ENCODE measurements at places on chromosomes 2 and 18.
A peak's percentile ranks its signal among the peaks of the same experiment; 100 is the strongest.

GRCh38 chr18:73975266-73975665 is 172.4 kb downstream of the FBXO15 start:
- no peak for DNase-seq

- no peak for DNase-seq
Observed at GRCh38 chr2:186533717-186534116, 47.7 kb downstream of the ZC3H15 start.

DNA sequence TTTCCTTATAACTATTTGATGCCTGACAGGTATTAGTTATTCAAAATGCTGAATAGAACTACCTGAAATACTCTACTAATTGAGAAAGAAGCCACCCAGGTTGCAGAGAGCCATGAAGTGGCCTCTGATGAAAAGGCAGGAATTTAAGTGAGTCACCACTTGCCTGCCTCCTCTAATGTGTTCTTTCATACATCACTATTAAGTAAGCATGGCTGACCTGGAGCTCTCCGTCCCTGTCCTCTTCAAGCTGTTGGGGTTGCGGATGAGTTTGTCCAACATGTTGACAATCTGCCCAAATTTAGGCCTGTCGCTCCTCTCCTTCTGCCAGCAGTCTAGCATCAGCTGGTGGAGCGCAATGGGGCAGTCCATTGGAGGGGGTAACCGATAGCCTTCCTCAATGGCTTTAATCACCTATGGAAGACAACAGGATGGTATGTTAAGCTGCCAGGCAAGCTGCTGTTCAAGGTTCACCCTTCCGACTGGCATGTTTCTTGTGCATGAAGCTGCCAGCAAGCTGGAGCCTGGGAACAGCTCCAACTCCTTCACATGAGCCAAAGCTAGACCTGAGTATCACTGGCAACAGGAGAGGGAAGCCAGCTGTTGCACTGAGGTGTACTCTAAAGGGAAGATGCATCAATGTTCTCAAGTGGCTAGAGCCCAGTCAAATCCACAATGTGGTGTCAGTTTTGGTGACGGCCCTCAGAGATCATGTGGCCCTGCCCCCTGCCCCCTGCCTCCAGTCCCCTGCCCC is 142.2 kb downstream of the EPHA4 start:
- DNase-seq: no peak

DNA sequence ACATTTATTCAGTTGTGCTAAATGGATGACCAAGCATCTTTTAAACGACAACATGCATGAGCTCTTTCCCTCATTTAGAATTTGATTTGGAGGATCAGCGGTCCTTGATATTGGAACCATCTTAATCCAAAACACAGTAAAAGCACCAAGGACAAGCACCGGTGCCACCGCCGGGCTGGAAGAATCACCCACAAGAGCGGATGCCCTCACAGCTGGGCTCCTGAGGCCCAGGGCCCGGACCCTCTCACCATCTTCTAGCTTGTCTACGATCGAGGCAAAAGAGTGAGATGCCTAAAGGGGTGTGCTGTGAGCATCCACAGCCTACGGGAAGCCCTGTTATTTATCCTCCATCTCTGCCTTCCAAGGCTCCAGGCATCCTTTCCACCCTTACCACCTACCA is 129.5 kb downstream of the ZNF516 start:
- DNase-seq: no peak

GRCh38 chr2:231673348-231673770 is 35.0 kb upstream of the PTMA start:
- no peak for DNase-seq

DNA sequence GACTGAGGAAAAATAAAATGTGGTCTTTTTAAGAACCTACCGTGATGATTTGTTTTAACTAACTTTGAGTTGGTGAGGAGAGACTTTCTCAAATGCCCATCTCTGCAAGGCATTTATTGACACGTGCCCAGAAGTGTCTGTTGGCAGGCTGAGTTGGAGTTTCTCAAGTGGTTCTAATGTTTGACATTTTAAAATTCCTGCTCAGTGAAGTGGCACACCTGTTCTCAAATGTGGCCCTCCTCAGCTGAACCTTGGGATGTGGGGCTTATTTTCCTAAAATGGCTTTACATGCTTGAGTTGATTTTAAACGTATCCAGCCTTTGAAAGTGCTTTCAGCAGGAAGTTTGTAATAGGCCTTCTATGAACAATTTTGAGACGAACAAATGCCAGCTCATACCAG is 876 bp upstream of the CAVIN2 start:
- DNase-seq: no peak

GRCh38 chr18:21911551-21911950 is 171.0 kb downstream of the MIB1 start:
- DNase-seq: peak; percentile 34

DNA sequence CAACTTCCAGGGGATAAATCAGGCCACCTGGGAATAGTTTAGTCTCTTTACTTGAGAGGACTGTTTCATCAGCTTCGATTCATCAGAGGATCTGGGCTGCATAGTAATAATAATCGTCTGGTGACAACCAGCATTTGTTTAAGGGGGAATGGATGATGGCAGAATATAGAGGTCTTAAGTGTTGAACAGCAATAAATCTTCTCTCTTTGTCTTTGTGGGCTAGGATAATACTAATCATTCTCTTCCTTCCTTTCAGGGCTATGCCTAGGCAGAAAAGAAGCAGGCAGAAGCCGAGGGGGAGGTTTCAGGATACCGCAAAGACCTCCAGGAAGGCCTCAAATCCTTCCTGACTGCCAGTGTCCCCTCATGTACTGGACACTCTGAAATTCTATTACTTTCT is 150.4 kb upstream of the GAREM1 start:
- DNase-seq: no peak

DNA sequence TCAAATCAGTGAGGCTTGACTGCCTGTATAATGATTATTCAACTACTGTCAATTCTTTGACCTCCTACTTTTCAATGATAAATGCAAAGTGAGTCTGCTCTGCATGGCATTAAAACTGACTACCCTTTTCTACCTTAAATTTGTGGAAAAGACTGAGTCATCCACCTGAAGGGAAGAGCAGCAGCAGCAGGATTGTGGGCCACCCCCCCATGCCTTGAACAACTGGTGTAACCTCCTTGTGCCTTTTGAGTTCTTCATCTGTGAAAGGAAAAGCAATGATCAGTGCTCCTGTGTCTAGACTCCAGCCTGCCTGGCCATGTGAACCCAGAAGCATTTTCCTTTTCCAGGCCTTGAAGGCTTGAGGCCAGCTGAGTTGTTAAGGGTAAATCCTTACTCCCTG is 102.9 kb downstream of the OSR1 start:
- DNase-seq: no peak

DNA sequence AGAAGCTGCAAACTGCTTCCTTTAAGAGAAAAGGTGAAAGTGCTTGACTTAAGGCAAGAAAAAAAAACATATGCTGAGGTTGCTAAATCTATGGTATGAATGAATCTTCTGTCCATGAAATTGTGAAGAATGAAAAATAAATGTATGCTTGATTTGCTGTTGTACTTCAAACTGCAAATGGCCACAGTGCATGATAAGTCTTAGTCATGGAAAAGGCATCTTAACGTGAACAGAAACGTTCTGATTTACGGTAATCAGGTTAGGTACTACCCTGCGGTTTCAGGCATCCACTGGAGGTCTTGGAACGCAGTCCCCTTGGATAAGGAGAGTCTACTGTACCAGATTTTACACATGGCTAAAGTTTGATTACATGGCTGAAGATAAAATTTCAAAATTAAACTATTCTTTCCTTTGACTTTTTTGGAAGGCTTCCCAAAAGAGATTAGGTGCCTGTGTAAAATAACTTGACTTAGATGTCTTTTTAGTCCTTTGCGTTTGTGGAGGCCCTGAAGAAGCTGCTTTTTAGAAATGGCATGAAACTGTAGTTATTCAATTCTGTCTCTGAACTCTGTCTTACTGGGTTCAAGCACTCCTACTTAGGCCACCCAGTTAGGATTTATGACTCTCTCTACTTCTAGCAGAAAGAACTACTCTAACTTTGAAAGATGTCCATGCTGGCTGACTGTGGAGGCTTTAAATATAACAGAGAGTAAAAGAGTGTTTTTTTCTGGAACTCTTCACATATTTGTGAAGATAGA is 35.9 kb upstream of the SCN9A start:
- DNase-seq: no peak

GRCh38 chr2:119156105-119156890 is 2.3 kb downstream of the C1QL2 start:
- DNase-seq: no peak

DNA sequence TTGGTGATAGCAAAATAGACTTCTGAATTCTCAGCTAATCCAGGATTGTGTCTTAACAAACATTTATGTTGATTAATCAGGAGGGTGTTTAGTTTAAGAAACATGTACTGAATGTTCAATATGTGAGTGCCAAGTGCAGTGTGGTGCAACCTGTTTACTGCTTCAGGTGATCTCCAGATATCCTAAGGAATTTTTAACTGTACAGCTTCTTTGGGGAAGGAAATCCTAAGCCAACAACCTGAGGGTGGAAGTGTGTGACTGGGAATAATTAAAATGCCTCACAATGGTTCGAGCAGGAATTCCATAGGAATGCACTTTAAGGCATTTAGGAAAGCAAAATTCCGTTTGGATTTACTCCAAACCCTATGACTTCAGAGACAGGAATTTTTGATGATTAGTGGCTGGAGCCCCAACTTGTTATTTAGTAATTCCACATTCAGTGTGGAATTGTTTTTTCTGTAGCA is 16.4 kb downstream of the CRIM1 start:
- no peak for DNase-seq

GRCh38 chr2:101431486-101431885 is 43.4 kb downstream of the RFX8 start:
- DNase-seq: no peak

DNA sequence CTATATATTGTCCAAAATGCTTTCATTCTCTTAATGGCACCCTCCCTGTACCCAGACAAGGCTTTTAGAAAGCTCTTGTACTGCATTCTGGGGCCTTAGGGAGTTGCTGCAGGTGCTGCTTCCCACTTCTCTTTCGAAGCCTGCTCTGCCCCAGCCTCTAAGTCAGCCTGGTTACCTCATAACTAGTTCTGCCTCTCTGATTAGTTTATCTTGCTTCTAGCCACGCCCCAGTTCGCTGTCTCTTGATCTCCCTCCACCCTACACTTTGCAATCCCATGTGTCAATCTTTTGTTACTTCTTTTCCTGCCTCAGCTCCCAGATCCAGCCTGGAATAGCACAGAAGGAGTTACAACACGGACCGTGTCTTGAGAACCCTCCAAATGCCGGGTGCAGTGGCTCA is 13.8 kb upstream of the NCOA1 start:
- DNase-seq: no peak

DNA sequence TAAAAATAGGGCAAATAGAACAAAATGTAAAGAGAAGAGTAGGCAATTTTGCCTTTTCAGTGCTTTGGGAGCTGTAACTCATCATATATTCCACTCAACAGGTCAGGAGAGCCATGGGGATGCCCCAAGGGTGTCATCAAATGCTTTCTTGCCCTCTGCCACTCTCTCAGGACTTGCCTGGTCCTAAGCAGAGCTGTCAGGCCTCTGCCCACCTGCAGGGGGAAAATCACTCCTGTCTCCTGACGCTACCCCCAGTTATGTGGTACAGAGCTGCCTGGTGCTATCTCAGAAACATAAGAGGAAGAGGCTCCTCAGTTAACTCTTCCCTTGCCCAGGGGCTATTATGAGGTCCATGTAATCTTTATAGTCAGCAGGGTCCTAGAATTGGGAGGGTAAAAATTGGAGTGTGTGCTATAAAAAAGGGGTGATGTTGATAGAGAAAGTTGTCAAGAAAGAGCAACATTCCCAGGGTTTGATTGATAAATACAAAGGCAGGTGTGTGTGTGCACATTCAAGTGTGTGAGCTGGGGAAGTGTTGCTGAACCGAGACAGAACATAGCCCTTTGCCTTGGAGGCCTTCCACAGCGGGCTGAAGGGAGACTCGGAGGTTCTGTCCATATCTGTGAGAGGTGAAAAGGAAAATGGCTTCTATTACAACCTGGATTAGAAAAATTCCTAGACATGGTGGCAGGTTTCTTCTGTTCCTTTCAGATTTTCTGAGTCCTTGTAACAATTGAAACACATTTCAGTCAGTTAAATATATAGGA is 25.4 kb downstream of the PTPRM start:
- no peak for DNase-seq

DNA sequence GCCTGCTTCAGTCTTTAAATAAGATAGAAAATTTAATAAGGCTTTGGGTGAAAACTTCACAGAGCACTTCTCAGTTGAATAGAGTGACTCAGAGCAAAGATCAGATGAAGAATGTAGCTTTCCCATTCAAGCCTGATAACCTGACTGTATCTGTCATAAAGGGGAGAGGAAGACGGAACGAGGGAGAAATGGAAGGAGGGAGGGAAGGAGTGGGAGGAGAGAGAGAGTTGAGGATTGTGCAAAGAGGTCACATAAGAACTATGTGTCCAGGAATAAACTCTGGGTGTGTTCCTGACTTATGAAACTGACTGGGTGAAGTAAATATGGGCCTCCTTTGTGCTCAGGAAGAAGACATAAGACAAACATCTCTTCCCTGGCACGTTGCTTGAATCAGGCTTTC is 385.5 kb downstream of the LPIN1 start:
- no peak for DNase-seq

- DNase-seq: peak; percentile 70
Observed at GRCh38 chr2:126658905-126659561, 3.1 kb downstream of the GYPC start.

Data from GM20000 (cell line).